ENCODE measurements at places on chromosomes 6 and 20.
A peak's percentile ranks its signal among the peaks of the same experiment; 100 is the strongest.

DNA sequence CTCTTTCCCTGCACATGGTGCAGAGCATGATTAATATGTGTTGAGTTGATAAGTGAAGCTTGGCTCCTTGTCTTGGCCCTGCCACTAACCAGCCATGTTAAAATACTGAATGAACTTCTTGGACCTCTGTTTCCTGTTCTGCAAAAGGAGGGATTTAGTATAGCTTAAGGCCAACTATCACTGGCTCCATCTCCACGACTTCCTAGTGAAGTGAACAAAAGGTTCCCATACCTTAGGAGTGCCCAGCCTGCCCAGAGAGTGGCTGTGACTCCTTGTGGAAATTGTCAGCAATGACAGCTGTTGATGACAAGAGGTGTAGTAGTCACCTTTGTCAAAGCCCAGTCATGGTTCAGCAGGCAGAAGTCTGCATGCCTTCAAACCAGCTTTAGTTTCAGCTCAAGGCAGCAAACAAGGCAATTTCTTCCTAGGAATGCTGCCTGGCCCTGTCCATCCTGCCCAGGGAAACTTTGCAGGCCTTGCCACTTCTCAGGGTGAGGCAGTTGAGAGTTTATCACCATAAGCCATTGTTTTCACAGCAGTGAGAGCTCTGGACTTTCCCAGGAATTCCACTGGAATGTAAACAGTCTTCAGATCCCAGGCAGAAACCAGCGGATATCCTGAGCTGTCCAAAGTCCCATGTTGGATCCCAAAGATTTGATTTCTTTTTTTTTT lies 169.7 kb upstream of the TNFAIP3 start:
- no peak for DNase-seq

- peak; percentile 61 for DNase-seq
These were observed 843 bp upstream of the HEY2 start for GRCh38 chr6:125748406-125749172.

GRCh38 chr20:64113796-64114355 lies 6.5 kb upstream of the NPBWR2 start:
- DNase-seq: no peak

DNA sequence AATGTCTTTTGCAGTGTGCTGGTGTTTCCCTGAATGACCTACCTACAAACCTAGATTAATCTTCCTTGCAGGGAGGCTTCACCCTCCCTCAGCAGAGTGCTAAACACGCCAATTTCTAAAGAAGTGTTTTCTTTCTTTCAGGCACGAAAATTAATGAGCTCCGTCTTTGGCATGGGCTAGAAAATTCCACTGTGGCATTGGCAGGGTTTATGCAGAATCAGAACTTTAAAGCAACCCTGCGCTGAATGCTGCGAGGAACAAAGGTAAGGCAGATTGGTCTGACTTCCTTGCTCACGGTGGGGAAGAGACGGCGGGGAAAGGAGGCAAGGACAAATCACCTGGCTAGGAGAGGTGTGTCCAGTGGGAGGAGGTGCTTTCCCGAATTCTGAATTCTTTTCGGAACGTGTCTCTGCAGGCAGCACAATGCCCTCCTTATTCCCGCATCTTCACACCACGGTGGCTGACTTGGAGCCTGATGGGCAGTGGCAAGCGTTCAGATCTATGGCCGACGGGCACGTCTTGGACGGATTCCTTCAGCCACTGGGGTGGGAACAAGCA lies 6.2 kb upstream of the BANF2 start:
- peak; percentile 34 for DNase-seq

- DNase-seq: no peak
These were observed 34.6 kb downstream of the EDN1 start for GRCh38 chr6:12324748-12325147.

- DNase-seq: no peak
These were observed 47.4 kb upstream of the CEP162 start for GRCh38 chr6:84274856-84275255.

- no peak for DNase-seq
These were observed 7.4 kb downstream of the LRRN4 start for GRCh38 chr20:6046432-6046831.

GRCh38 chr6:40568062-40568708 lies 19.0 kb downstream of the LRFN2 start:
- no peak for DNase-seq

- DNase-seq: peak; percentile 84
These were observed at the start of gene SNPH for GRCh38 chr20:1266167-1266973. SNPH (plus strand) TSS chr20:1266294; CDS start chr20:1296240, 29,946 bp downstream.
